ENCODE measurements at places on chromosomes 2 and 18.

DNA sequence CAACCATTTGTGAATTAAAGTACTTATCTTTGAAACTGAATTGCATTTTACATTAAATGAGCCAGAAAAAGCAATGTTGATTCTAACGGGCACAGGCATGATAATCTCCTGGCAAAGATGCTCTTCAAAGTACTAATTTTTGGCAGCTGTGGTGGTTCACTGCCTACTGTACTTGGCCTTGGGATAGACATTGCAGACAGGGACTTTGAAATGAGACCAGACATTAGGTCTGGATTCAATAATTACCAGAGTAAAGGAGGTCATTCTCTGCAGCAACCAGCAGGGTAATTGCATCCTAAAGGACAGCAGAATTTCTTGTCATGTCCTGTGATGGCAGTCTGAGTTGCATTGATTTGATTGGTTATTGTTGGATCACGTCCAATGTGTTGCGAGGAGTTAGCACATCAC, 986.5 kb downstream of the TDRD15 start:
- no peaks in the 10 kb centered on the region for H3K36me3 ChIP-seq
- H3K27ac ChIP-seq = no peak overlapping the region
- H3K4me1 ChIP-seq = no peaks in the 10 kb centered on the region
- H3K4me3 ChIP-seq = no peak overlapping the region
- DNase-seq = no peak
- no peaks in the 10 kb centered on the region for H3K27me3 ChIP-seq

DNA sequence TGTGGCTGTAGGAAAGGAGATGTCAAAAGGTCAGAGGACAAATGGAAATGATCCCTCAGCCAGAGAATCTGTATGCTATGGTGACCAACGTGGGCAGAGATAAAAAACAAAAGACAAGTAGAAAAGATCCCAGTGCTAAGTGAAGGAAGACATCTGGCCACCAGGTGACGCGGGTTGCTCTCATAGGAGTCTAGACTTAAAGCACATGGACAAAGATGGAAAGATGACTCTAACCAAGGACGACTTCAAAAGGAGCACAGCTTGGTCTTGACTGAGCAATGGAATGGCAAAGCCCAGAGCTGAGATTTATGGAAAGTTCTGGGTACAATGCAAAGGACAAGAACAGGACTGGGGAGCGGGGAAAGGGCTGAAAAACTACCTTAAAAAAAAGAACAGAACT, 96.8 kb downstream of the CLIP4 start:
- H3K4me3 ChIP-seq = no peak overlapping the region
- no peaks in the 10 kb centered on the region for H3K27me3 ChIP-seq
- H3K36me3 ChIP-seq = no peaks in the 10 kb centered on the region
- no peak for DNase-seq
- no peaks in the 10 kb centered on the region for H3K4me1 ChIP-seq

DNA sequence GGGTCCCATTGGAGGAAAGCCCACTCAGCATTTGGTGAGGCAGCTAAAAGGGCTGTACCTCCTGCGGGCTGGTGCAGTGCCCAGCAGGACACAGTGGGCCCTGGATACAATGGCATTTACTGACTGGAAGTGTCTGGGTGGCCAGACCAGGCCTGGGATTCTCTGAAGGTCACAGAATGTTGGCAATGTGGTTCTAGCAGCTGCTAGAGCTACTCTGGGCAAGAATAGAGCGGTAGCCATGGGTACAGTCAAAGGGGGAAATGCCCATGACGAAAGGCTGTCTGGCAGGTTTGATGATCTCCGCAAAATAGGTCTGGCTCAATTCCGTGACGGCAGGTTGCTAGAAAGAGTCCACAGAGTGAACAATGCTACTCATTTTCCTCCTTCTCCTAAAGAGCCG, 241.8 kb downstream of the AFF3 start:
- no peak for DNase-seq
- no peak overlapping the region for H3K27ac ChIP-seq

- no peaks in the 10 kb centered on the region for H3K4me1 ChIP-seq
- H3K4me3 ChIP-seq = no peak overlapping the region
- no peaks in the 10 kb centered on the region for H3K27me3 ChIP-seq
- DNase-seq = no peak
Observed at GRCh38 chr2:152298754-152299153, 36.2 kb upstream of the FMNL2 start.

GRCh38 chr2:30349691-30350090, 97.4 kb upstream of the LCLAT1 start:
- no peaks in the 10 kb centered on the region for H3K27me3 ChIP-seq
- H3K4me1 ChIP-seq = no peaks in the 10 kb centered on the region
- no peaks in the 10 kb centered on the region for H3K36me3 ChIP-seq
- H3K27ac ChIP-seq = no peak overlapping the region

GRCh38 chr2:66432801-66433694, 1.9 kb upstream of the MEIS1 start:
- DNase-seq = peak; percentile 89
- H3K27me3 ChIP-seq = no peaks in the 10 kb centered on the region
- no peaks in the 10 kb centered on the region for H3K4me1 ChIP-seq
- H3K27ac ChIP-seq = peak overlapping the region; percentile 90
- peak overlapping the region; percentile 82 for H3K4me3 ChIP-seq

DNA sequence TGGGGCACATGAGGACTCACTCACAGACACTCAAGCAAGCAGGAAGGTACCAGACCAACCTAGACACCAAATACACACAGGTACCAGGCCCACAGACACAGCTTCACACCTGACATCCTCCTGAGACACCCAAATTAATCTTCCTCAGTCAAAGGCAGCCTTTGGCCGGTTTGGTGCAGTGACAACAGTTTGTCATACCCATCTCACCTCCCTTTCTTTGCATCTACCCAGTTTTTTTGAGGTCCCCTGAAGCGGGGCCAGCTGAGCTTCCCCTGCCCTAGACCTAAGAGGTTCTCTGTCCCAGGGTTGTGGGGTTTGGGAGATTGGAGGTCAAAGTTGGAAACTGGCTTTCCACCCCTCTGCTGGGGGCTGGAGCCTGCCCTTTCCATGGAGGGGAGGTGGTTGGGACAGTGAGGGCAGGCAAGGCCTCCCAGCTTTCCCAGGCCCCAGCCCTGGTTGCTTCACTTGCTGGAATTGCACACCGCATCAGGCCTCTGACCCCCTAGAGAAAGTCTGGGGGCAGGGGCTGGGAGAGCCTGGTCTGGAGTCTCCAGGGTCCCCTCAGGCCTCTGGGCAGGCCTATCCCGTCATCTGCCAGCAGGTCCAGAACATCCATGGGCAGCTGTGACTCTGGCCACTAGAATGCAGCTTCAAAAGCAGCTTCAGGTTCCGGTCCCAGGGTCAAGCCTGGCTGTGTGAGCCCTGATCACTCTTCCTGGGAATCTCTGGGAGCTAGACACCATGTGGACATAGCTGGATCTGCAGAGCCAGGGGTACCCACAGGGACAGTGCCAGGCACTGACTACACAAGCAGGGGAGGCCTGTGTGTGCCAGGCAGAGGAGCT, 12.5 kb upstream of the TEX261 start:
- H3K27ac ChIP-seq = no peak overlapping the region
- no peak overlapping the region for H3K4me3 ChIP-seq
- no peak for DNase-seq

- no peak for DNase-seq
- H3K27me3 ChIP-seq = no peaks in the 10 kb centered on the region
- H3K27ac ChIP-seq = no peak overlapping the region
- H3K36me3 ChIP-seq = no peaks in the 10 kb centered on the region
- H3K4me3 ChIP-seq = no peak overlapping the region
Observed at GRCh38 chr18:57915248-57915647, 112.1 kb upstream of the ATP8B1 start.

GRCh38 chr18:56522816-56523215, 115.6 kb downstream of the TXNL1 start:
- H3K27me3 ChIP-seq = no peaks in the 10 kb centered on the region
- no peak for DNase-seq
- H3K4me1 ChIP-seq = no peaks in the 10 kb centered on the region
- H3K36me3 ChIP-seq = no peaks in the 10 kb centered on the region
- no peak overlapping the region for H3K4me3 ChIP-seq
- no peak overlapping the region for H3K27ac ChIP-seq

DNA sequence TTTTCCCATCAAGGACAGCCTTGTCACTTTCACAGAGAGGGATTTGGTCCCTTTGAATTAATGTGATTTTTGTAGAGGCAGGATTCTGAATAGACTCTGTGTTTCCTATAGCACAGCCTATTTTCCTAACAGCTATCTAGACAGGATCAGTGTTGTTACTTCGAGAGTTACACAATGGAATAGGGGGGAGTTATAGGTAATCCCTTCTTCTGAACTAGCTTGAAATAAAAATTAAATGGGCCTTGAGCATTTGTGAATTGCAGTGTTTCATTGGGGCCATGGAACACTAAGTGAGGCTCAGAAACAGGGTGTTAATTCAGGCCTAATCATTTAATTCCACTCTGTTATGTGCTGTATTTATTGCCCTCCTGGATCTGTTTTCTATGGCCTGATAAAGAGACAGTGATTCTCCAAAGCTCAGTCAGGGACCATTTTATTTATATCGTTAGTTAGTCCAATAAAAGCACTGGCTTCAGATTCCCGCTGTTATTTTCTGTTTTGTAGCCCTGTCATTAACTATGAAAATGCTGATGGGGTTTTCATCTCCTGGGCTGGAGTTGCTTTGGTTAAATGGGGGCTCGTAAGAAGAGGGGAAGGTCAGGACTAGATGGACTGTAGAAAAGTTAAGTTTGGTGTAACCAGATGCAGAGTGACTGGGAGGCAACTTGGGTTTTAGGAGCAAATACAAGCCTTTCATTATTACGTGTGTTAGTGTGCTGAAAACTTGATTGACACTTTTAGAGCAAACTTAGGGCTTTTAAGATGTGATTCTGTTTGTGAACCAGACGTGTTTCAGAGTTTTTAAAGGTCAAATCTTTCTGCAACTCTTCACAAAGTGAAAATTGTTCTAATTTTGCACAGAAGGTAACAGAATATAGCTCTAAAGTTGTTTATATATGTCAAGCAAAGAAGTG, 461.0 kb upstream of the HNRNPA3 start:
- no peak overlapping the region for H3K27ac ChIP-seq
- no peaks in the 10 kb centered on the region for H3K4me1 ChIP-seq
- H3K27me3 ChIP-seq = no peaks in the 10 kb centered on the region

- no peak for DNase-seq
- no peak overlapping the region for H3K27ac ChIP-seq
- no peaks in the 10 kb centered on the region for H3K27me3 ChIP-seq
- no peak overlapping the region for H3K4me3 ChIP-seq
- H3K4me1 ChIP-seq = no peaks in the 10 kb centered on the region
Observed at GRCh38 chr2:98380203-98380535, 33.9 kb downstream of the CNGA3 start.

GRCh38 chr2:73290049-73290839, 3.1 kb downstream of the EGR4 start:
- peaks cover 47% of the 10 kb centered on the region for H3K27me3 ChIP-seq
- peak; percentile 56 for DNase-seq
- H3K36me3 ChIP-seq = no peaks in the 10 kb centered on the region
- H3K4me1 ChIP-seq = no peaks in the 10 kb centered on the region

- no peak overlapping the region for H3K4me3 ChIP-seq
- no peaks in the 10 kb centered on the region for H3K36me3 ChIP-seq
- no peaks in the 10 kb centered on the region for H3K4me1 ChIP-seq
- DNase-seq = no peak
- H3K27ac ChIP-seq = no peak overlapping the region
- H3K27me3 ChIP-seq = no peaks in the 10 kb centered on the region
Observed at GRCh38 chr2:121471532-121472469, 58.9 kb upstream of the RNU4ATAC start.

Data from MM.1S (cell line).